Esophagus squamous epithelium (tissue), 5 donors: ENCODE measurements at places on chromosomes 5 and 9.

- DNase-seq, result no peak
Measured at GRCh38 chr5:86411596-86411995, 206.1 kb upstream of the COX7C start.

GRCh38 chr5:20972419-20972925 lies 984.5 kb upstream of the CDH18 start:
- DNase-seq, result no peak

DNA sequence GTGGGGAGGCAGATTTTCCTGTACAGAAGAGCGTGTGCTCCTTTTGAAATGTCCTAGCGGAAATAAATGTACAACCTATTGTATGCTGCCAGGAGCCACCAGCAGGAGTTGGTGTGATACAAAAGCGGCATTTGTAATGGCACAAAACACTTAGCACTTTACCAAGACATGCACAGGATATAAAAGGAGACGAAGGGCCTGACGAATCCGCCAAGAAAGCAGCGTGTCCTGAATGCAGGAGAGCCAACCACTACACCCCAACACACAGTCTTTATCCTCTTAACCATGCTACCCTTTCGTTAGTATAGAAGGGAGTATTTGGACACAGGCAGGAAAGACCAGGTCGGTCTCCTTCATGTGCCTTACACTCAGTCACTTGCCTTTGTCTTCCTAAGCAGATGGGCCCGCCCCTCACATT lies 218.1 kb downstream of the TRIM32 start:
- no peak for DNase-seq

GRCh38 chr9:3900673-3901318 lies 375.0 kb upstream of the RFX3 start:
- no peak for DNase-seq

DNA sequence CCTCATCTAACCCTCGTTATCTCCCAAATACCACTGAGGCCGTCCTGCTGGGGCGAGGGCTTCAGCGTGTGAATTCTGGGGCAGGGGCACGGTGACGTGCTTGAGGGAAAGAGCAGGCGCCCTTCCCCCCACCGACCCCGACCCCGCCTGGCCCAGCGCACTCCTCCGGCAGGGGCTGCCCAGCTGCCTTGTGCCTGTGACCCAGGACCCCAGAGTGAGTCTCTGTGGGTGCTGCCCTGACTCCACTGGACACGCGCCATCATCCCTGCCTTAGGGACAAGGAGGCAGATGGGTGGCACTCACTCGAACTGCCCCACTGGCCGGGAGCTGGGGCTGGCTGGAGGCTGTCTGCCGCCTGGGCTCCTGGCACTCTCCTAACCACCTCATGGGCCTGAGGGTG lies 136.2 kb upstream of the LPCAT1 start:
- no peak for DNase-seq

DNA sequence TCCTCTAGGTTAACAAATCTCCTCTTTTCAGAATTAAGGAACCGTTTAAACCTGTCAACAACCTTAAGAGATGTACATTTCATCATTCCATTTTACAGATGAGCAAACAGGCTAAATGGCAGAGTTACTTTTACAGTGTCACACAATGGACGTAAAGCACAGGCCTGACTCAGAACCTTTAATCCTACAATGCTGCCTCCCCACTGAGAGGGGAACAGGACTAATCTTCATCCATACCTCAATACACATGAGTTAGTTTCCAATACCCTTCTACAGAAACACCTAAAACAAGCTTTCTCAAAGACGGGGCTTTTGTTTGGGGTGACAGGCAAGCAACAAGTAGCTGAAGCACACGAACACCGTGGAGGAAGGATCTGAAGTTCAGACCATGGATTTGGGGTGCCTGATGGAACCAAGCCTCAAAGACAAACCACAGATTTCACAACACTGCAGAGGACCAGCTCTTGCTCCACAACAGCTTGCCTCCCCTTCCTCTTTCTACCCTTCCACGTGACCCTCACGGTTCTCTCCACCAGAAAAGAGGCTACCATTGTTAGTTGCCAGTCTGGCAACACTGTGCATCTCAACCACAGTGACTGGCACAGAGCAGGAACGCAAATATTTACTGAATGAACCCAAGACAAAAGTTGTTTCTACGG lies 1.8 kb downstream of the RNF130 start:
- no peak for DNase-seq
